Kidney epithelial cell (primary cell): ENCODE measurements at places on chromosomes 5 and 9. TPM values are rescaled to one million over a fixed set of nuclear protein-coding genes. Genes with fewer than 3 reads are reported as not detected.

DNA sequence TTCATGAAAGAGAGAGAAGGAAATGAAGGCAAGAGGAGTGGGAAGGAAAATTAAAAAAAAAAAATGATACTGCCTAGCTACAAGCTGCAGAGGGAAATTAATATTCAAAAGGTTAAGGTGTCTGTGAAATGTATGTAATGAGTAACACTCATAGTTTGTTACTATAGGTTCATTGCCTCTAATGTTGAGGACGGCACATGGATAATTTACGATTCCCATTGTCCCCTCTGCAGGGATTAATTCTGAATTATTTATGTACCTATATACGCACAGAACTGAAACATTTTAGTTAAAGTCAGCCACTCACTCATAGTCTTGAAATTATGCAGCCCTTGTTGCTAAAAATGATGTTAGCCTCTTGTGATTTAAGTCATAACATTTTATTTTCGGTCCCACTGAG is 869.1 kb downstream of the NR2F1-AS1 start:
- no peak for DNase-seq

- DNase-seq: no peak
Observed at GRCh38 chr5:116520771-116521170, 53.9 kb downstream of the SEMA6A start.

- no peak for DNase-seq
Observed at GRCh38 chr9:108722396-108722795, 133.4 kb downstream of the ACTL7B start.

The ADAMTS6 gene
- 15.3 and 16.2 TPM in 2 replicates for total RNA-seq

The NPR3 gene
- 0.07 and 0.13 TPM in 2 replicates for total RNA-seq

The SH3TC2 gene
- 7.9 and 8.4 TPM in 2 replicates for total RNA-seq

The HINT1 gene
- 369 and 370 TPM in 2 replicates for total RNA-seq

The LHX3 gene
- not detected in 2 replicates for total RNA-seq

The STOML2 gene
- total RNA-seq: 227 and 264 TPM in 2 replicates

The WDR36 gene
- total RNA-seq: 35.7 and 36.7 TPM in 2 replicates

The GALNT10 gene
- total RNA-seq: 27.6 and 28.8 TPM in 2 replicates

The RABGAP1 gene
- 19.1 and 27.4 TPM in 2 replicates for total RNA-seq
